ENCODE measurements at places on chromosomes 3 and 15.

- no peak for DNase-seq
Measured at GRCh38 chr3:27746838-27747237, 24.7 kb upstream of the EOMES start.

DNA sequence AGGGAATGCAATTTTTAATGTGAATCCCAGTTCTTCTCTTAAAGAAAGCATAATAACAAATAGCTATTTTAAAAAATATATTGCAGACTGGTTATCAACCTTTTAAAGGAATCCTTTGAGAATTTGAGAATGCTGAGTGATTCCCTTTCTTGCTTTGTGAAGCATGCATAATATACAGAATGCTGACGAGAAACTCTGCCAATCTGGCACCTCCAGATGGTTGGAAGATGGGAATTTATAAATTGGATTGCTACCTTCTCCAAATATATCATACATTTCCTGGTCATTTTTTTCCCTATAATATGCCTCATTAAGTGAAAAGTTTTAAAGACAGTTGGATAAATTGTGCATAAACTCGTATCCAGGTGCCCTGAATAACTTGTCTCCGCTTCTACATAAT lies 333.9 kb upstream of the ARPP21 start:
- no peak for DNase-seq

DNA sequence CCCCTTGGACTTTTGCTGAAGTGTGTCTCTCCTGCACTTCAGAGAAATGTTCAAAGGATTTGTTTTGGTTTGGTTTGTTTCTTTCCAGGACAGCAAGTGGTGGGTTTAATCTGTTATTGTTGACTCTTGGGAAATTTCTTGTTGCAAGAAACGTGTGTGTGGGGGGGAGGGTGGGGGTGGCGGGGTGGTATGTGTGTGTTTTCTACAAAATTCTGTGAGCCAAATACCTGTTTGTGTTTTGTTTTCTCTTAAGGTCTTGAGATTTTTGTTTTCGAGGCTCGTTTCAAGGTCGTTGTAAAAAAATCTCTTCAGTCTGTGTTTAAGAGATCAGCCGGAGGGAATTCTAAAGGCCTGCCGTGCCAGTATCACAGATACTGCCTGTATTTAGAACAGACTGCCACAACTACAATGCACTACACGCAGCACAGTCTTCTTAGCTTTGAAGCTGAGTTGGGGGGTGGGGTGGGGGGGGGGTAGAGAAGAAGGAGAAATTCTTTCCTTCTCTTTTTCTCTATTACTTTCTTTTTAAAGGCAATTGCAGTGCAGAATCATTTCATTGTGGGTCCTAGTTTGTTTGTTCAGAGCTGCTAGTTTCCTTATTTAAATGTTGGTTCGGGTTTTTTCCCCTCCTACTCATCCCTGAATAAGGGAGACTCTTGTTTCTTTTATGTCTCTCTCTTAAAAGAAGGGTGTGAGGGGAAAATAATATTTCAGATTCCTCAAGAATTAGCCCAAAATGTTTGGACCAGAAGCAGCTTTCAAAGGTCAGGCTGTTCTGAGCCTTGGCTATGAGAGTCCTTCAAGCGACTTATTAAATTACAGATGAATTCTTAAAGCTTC lies 1.4 kb upstream of the BCL6 start:
- no peak for DNase-seq

- no peak for DNase-seq
Measured at GRCh38 chr3:79005084-79005483, 762.7 kb downstream of the ROBO1 start.

- DNase-seq = no peak
Measured at GRCh38 chr3:194686816-194687637, 1.3 kb downstream of the FAM43A start.

GRCh38 chr3:161510510-161511260 lies 14.1 kb downstream of the OTOL1 start:
- no peak for DNase-seq

GRCh38 chr3:40321818-40322217 lies 12.3 kb downstream of the EIF1B start:
- DNase-seq = no peak

DNA sequence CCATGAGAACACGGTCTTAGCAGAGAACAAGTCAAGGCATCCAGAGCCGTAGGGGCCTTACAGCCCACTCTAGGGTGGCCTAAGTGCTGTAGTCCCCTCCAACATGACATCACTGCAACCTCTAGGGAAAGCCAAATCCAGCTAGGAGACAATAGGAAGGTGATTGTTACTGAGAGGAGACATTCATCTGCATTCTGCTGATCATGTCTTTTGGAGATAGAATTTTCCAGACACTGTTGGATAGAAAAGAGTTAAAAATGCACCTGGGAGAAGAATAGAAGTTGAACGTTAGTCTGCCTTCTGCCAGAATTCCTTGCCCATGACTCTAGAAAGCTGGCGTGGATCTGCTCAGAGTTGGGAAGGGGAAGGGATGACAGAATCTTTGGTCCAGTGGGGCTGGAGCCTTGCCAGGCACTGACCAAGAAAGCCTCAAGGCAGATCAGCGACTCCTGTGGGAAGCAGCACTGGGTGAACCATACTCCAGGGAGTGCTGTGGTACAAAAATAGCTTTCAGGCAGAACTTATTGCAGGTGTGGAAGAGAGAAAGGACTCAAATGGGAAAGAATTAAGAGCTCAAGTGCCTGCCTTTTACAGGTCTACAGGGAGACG lies 44.8 kb upstream of the RAF1 start:
- no peak for DNase-seq

Measured in Panc1 (cell line).